ENCODE measurements at places on chromosomes 5 and 9.

DNA sequence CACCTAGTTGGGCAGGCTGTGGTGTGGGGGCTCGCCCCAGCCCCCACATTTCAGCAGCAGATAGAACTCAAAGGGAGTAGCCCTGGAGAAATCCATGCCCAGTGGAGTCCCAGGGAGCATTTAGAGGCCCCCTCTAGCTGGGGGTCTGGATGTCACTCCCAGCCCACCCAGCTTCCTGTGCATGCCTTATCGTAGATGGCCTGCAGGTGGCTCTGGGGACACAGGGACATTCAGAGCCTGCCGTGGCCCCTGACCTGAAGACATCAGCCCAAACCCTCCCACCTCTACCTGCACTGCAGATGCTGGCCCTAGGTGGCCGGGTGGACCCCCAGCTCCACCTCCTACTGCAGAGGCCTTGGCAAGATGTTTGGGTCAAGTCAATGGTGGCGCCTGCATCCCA lies 49.0 kb upstream of the LMX1B start:
- DNase-seq: no peak

GRCh38 chr9:34463098-34463900 lies 4.7 kb downstream of the DNAI1 start:
- DNase-seq: no peak

GRCh38 chr9:89684912-89685636 lies 80.3 kb downstream of the GADD45G start:
- DNase-seq: no peak

DNA sequence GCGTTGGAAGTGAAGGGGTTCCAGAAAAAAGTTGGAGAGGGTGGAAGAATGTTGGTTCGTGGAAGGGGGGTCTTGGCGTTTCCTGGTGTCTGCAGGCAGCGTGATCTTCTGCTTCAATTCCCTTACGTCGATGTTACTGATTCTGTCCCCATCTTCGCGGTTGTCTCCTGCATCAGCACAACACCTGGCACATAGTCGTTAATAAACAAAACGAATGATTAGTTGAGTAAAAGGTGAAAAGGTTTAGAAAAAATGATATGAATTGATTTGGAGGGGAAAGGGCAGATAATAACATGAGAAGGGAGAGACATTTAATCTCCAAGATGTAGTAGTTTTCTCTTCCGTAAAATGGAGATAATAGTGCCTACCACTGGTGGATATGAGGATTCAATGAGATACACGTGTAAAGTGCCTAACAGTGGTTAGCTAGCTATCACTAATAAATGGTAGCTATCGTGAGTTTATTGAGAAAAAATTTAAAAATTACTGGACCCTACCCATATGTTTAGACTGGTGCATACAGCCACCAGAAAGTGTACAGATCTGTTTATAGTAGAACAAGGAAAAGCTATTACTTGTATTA lies 556 bp downstream of the MTREX start:
- DNase-seq: no peak

- no peak for DNase-seq
These were observed 1.8 kb downstream of the RPL35 start for GRCh38 chr9:124859803-124860581.

- DNase-seq: no peak
These were observed 81.3 kb downstream of the ANKRD33B start for GRCh38 chr5:10645146-10645545.

- no peak for DNase-seq
These were observed 113.4 kb downstream of the PAPPA start for GRCh38 chr9:116267021-116267420.

GRCh38 chr5:127702926-127703561 lies at the start of gene CCDC192:
CCDC192 (plus strand) TSS chr5:127703391; CDS start chr5:127703446, 55 bp downstream.
- no peak for DNase-seq

GRCh38 chr9:91186632-91187108 lies 175.0 kb downstream of the AUH start:
- peak; percentile 28 for DNase-seq

DNA sequence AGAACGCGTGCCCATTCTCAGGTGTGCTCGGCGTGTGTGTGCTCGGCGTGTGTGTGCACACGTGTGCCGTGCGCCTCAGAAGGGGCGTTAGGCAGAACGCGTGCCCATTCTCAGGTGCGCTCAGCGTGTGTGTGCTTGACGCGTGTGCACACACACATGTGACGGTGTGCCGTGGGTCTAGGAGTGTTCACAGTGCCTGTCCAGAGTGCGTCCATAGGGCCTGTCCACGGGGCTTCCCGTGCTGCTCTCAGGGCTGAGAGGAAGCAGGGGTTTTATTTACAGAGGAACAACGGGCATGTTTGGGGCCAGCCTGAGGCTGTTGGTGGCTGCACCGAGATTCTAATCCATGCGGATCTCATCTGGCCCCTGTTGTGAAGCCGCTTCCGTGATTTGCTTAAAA lies 14.2 kb upstream of the AHRR start:
- DNase-seq: peak; percentile 19

DNA sequence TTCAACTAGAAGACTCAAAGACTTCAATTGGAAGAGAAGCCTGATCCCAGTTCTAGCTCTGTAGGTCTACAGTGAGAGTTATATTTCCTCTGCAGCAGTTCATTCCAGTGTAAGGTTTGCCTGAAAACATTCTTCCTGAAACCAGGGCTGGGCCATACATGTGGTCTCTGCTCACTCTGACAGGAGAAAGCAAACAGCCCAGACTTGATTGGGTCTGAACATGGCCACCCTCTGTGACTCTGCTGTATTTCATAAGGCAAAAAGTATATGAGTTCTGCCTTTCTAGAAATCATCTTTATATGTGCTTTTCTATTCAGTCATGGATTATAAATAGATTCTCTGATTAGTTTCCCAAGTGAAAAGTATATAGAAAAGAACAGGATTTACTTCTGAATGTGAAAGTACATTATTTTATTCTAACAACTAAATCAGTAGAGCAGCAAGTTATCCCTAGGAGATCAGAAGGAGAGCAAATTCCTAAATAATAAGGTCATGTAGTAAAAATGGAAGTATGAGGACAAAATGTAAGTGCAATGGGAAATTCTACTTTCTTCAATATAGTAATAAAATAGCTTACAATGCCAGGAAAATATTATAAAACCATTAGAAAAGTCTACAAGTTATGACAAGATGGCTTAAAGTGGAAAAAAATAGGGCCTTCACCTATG lies 144.3 kb downstream of the EFNA5 start:
- no peak for DNase-seq

DNA sequence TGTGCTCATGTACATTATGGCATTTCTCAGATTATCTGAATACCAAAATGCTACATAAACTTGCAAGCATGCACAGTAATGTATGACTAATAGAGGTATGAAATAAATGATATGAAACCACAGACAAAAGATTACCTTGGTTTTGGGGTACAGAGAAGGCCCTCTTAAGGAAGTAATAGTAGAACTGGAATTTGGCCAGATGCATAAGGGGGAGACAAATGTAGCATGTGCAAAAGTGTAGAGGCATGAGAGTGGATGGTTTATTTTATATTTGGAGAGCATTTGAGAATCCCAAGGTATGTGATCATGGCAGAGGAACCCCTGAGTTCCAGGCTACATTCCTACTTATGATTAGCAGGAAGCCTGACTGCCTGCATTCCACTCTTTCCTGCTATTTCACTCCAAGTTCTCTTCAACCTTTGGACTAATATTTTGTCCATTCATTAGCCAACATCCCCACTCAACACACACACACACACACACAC lies 74.2 kb downstream of the MAMDC2 start:
- no peak for DNase-seq

GRCh38 chr9:125437771-125438221 lies 176.2 kb downstream of the GAPVD1 start:
- DNase-seq: peak; percentile 43

GRCh38 chr5:65475895-65476294 lies 5.8 kb downstream of the ADAMTS6 start:
- DNase-seq: no peak

- DNase-seq: peak; percentile 86
These were observed 1.1 kb upstream of the SPRY4 start for GRCh38 chr5:142325725-142326479.

DNA sequence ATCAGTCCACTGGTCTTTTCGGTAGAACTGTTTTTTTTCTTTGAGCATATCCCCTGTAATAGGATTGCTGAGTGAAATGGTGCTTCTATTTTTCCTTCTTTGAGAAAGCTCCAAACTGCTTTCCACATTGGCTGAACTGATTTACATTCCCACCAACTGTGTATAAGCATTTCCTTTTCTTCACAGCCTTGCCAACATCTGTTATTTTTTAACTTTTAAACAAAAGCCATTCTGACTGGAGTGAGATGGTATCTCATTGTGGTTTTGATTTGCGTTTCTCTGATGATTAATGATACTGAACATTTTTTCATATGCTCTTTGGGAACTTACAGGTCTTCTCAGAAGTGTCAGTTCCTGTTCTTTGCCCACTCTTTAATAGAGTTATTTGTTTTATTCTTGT lies 764.7 kb downstream of the MTRR start:
- no peak for DNase-seq

GRCh38 chr5:76754668-76755078 lies 38.7 kb downstream of the F2R start:
- DNase-seq: no peak

- DNase-seq: no peak
These were observed 820.8 kb downstream of the MAT2B start for GRCh38 chr5:164326219-164326618.

- no peak for DNase-seq
These were observed 228.3 kb downstream of the ARHGAP26 start for GRCh38 chr5:142998316-142999020.

GRCh38 chr5:172055996-172056395 lies 49.6 kb upstream of the FBXW11 start:
- DNase-seq: no peak

- DNase-seq: no peak
These were observed 4.2 kb downstream of the TRIM7 start for GRCh38 chr5:181200816-181201215.
